ENCODE measurements at places on chromosomes 2 and 18.

GRCh38 chr2:219907011-219907365 is 279.6 kb downstream of the SLC4A3 start:
- no peaks in the 10 kb centered on the region for H3K36me3 ChIP-seq
- DNase-seq: no peak
- H3K4me1 ChIP-seq: no peaks in the 10 kb centered on the region
- no peaks in the 10 kb centered on the region for H3K27me3 ChIP-seq
- H3K27ac ChIP-seq: no peak overlapping the region

DNA sequence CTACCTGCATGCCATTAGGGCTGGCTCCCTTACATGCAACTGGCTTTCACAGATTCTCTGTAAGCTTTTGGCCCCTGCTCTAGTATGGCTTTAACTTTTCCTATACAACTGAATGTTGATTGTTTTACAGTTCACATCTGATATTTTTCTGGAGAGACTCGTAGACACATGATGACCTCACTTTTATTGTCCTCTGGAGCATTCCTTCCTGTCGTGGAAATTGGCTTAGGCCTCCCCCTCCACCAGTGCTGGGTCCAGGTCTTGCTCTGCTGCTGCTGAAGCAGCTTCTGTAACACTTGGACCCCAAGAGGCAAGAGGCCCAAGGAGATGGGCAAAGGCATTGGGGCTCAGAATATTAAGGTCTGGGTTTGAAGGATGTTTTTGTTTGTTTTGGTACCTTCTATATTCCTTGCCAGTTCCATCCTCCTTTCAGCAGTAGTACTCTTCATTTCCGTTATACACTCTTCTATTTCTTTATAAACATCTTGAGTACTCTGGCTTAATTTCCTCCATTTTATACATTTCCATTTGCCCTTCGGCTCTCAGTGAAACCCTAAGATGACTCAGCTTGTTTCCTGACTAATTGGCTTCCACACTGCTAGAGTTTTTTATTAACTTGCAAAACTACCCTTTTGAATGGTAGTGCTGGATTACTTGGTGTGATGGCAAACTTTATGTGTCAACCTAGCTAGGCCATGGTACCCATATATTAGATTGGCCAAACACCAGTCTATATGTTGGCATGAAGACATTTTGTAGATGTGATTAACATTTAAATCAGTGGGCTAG is 219.8 kb downstream of the CDCA7 start:
- no peak overlapping the region for H3K27ac ChIP-seq
- H3K4me1 ChIP-seq: no peaks in the 10 kb centered on the region
- H3K27me3 ChIP-seq: peaks cover 8% of the 10 kb centered on the region
- no peak overlapping the region for H3K4me3 ChIP-seq

GRCh38 chr18:9240270-9240669 is 94.3 kb upstream of the TWSG1 start:
- no peak overlapping the region for H3K27ac ChIP-seq
- no peaks in the 10 kb centered on the region for H3K27me3 ChIP-seq
- H3K4me1 ChIP-seq: no peaks in the 10 kb centered on the region
- H3K4me3 ChIP-seq: no peak overlapping the region
- peaks cover 5% of the 10 kb centered on the region for H3K36me3 ChIP-seq
- no peak for DNase-seq

DNA sequence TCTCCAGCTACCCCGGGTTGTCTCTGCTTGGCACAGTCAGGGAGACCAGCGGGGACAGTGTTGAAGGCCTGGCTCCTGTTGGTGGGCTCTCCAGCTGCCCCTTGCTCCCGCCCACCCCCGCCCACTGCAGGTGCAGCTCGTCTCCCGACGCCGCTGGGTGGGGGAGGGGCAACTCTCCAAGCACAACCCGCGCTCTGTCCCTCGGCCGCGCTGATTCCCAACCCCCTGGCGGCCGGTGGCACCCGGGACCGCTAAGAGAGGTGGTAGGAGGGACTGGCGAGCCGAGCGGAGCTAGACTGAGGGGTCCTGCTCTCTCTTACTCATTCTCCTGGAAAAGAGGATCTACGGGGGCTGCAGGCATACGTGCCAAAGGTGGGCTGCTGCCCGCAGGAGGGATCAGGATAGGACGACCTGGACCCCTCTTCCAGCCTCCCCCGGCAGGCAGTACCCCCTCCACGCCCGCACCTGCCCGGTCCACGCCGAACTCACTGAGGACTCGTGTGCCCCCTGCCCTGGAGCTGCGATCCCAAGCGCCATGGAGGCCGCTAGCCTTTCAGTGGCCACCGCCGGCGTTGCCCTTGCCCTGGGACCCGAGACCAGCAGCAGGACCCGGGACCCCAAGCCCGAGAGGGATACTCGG is 44.5 kb downstream of the DDX18 start:
- H3K4me3 ChIP-seq: no peak overlapping the region
- H3K4me1 ChIP-seq: 0 out of 2 replicates have a peak, but pooled peaks cover 4% of the 10 kb centered on the region
- H3K36me3 ChIP-seq: no peaks in the 10 kb centered on the region
- H3K27me3 ChIP-seq: no peaks in the 10 kb centered on the region
- H3K27ac ChIP-seq: no peak overlapping the region

Data from HepG2 (cell line).